ENCODE measurements at places on chromosomes 5 and 9.

- DNase-seq: no peak
These were observed 40.7 kb downstream of the ACOT12 start for GRCh38 chr5:81353189-81353588.

DNA sequence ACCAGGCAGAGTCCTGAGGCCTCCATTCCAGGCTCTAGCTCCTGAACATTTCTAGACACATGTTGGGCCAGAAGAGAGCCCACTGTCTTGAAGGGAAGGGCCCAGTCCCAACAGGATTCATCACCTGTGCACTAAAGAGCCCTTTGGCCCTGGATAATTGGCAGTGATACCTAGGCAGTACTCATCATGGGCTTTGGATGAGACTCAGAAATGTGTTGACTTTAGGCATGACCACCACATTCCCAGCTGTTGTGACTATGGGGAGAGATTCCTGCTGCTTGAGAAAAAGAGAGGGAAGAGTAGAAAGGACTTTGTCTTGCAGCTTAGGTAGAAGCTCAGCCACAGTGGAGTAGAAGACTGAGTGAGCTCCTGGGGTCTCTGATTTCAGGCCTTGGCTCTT, 138.4 kb upstream of the DAPK1 start:
- DNase-seq: no peak

GRCh38 chr5:174412374-174412773, 312.0 kb upstream of the MSX2 start:
- DNase-seq: no peak

- DNase-seq: peak; percentile 63
These were observed 2.0 kb downstream of the PITX1 start for GRCh38 chr5:135031813-135032694.

GRCh38 chr5:24112420-24112819, 532.4 kb downstream of the CDH10 start:
- DNase-seq: no peak

DNA sequence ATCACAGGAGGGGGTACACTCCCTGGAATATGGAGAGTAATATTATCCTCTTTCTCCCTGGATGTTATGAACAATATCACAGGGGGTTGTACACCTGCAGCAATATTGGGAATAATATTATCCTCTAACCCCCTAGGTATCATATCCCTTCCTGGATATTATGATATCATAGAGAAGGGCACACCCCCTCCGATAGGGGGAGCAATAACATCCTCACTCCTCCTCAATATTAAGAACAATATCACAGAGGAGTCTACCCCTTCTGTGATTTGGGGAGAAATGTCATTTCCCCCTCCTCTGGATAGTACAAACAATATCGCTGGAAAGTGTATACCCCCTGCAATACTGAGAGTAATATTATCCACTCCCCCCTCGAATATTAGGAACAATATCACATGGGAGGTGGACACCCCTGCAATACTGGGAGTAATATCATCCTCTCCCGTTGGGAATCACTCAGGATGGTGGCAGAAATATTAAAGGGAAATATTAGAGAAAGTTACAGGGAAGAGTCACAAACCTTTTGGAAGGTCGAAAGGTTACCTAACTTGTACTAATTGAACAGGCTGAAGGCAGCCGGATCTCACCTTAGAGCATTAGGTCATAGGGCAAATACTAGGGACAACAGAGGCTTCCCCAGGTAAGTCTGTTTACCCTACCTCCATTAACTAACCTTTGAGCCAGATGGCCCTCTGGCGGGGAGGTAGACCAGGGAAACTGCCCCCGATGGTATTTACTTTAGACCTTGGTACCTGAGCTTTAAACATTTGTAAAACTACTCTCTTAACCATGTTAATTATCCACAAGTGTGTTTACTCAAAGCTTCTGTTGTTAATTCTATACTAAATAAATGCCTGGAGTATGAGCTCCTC, 57.5 kb upstream of the FREM1 start:
- DNase-seq: no peak
